ENCODE measurements at places on chromosomes 1 and 21.

GRCh38 chr1:171716616-171717015 lies 25.2 kb downstream of the VAMP4 start:
- DNase-seq, result no peak

DNA sequence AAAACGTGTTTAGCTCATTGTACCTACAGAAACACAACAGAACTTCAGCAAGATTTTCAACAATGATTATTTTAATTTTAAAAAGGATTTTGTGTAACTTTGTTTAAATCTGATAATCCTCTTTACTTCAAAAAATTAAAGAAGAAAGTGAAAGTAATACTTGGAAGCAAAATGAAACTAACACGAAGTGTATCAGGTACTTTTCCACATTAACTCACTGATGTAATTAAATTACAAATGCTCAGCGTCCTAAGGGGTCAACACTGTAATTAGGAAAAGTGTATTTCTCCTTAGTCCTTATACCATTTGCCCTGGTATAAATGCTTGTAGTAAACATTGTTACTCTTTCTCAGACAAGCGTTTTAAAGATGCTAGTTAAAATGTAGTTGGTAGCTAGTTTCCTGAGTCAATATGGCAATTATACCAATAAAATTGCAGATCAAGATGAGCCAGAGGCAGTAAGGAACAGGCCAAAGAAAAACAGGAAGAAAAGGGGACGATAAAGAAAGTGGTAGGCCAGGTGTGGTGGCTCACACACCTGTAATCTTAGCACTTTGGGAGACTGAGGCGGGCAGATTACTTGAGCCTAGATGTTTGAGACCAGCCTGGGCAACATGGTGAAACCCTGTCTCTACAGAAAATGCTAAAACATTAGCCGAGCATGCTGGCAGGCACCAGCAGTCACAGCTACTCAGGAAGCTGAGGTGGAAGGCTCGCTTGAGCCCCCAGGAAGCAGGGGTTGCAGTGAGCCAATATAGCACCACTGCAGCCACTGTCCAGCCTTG lies 553.0 kb downstream of the SMYD3 start:
- no peak for DNase-seq

GRCh38 chr1:115679141-115679611 lies 37.4 kb downstream of the VANGL1 start:
- DNase-seq, result no peak

- DNase-seq, result no peak
Measured at GRCh38 chr1:41776891-41777441, 141.8 kb downstream of the HIVEP3 start.

GRCh38 chr1:220430059-220430458 lies 97.9 kb upstream of the MARK1 start:
- DNase-seq, result no peak

GRCh38 chr1:46246548-46247435 lies 771 bp upstream of the RAD54L start:
- peak; percentile 13 for DNase-seq
